Small intestine (tissue), 16 donors: ENCODE measurements at places on chromosomes 1 and 21. TPM values are rescaled to one million over a fixed set of nuclear protein-coding genes. Genes with fewer than 3 reads are reported as not detected.

The DNAH14 gene
- polyA plus RNA-seq: 3.9 TPM

GRCh38 chr1:41735631-41736260 lies 183.0 kb downstream of the HIVEP3 start:
- H3K36me3 ChIP-seq: no peaks in the 10 kb centered on the region
- no peaks in the 10 kb centered on the region for H3K4me1 ChIP-seq
- H3K27ac ChIP-seq: no peak overlapping the region
- H3K4me3 ChIP-seq: no peak overlapping the region

- no peak overlapping the region for H3K4me3 ChIP-seq
- no peaks in the 10 kb centered on the region for H3K27me3 ChIP-seq
- H3K4me1 ChIP-seq: peaks cover 78% of the 10 kb centered on the region
Observed at GRCh38 chr1:6273380-6273891, 12.5 kb upstream of the GPR153 start.

The CRYZL1 gene
- 16.5 TPM for polyA plus RNA-seq

- no peaks in the 10 kb centered on the region for H3K4me1 ChIP-seq
- H3K27me3 ChIP-seq: no peaks in the 10 kb centered on the region
- peak; percentile 36 for DNase-seq
- H3K27ac ChIP-seq: no peak overlapping the region
Observed at GRCh38 chr1:62833529-62833928, 49.6 kb downstream of the ATG4C start.

DNA sequence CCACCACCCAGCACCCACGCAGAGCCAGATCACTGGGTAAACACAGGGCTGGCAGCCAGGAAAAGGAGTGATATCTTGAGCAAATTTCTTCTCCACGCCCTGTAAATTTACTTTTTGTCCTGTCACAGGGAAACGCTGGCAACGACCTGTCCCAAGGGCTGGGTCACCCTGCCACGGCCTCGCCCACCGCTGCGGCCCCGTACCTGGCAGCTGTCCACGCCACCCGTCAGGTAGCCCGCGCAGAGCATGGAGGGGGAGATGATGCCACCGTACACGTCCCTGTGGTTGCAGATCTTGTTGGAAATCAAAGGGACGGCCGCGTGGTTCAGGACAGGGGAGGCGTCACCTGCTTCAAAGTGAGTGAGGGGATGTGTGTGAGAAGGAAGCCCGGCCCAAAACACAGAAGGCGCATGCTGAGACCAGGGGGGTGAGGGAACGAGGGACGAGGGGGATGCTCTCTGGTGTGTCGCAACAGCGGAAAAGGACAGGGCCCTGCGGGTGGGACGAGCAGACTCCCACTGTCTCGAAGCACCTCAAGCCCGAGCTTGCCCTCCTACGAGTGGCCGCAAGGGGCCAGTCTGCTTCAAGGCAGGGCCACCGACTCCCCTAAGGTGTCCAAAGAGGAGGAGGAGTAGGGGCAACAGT lies 10.1 kb upstream of the TFF1 start:
- H3K36me3 ChIP-seq: peaks cover 21% of the 10 kb centered on the region
- H3K4me1 ChIP-seq: no peaks in the 10 kb centered on the region
- no peak overlapping the region for H3K27ac ChIP-seq
- DNase-seq: peak; percentile 38

DNA sequence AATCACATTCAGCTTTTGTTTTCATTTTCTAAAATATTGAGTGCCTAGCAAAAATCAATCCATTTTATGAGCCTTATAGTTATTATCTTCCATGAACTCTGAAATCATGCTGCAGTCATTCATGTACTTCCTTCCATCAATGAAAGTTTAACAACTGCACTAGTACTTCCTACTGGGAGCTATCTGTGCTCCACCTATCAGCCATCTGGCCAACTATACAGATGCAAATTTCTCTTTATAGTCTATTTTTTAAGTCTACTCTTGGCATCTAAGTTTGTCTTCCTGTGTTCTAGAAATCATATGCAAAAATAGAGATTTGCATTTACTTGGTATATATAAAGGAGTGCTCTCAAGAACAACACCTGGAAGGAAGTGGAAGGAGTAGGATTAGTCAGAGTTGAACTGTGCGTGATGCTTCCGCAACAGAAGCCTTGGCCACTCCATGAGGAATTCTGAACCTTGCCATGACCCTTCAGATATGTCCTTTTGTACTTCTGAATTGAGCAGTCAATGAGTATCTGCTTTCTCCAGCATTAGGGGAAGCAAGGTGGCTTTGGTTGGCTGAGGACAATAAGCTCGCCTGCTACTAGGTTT lies 403.2 kb upstream of the ADAMTS5 start:
- H3K4me1 ChIP-seq: no peaks in the 10 kb centered on the region
- H3K27me3 ChIP-seq: no peaks in the 10 kb centered on the region
- no peak for DNase-seq
- H3K4me3 ChIP-seq: no peak overlapping the region
- no peaks in the 10 kb centered on the region for H3K36me3 ChIP-seq
- peak overlapping the region; percentile 36 for H3K27ac ChIP-seq

DNA sequence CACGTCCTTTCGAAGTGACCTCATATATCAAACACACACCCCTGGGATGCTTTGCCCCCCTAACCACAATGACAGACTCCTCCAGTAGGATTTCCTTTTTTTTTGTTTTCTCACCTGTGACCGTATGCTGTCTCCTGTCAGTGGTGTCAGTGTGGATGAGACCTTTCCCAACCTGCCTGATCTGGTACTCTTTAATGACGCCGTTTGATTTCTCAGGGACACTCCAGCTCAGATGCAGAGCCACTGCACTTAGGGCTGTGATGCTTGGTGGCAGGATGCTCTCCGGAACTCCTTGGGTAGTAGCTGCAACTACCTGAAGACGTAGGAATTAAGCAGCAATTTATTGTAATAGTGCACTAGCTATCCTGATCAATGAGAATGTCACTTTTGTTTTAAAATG lies 212.6 kb downstream of the KCTD3 start:
- no peaks in the 10 kb centered on the region for H3K4me1 ChIP-seq
- H3K4me3 ChIP-seq: no peak overlapping the region
- DNase-seq: no peak
- no peak overlapping the region for H3K27ac ChIP-seq
- no peaks in the 10 kb centered on the region for H3K36me3 ChIP-seq

The CFAP74 gene
- 2.2 TPM for polyA plus RNA-seq

- H3K4me1 ChIP-seq: no peaks in the 10 kb centered on the region
- no peaks in the 10 kb centered on the region for H3K36me3 ChIP-seq
- peak overlapping the region; percentile 81 for H3K4me3 ChIP-seq
Observed at GRCh38 chr1:94925561-94926125, 1.3 kb downstream of the CNN3 start.

The C1QB gene
- polyA plus RNA-seq: 255 TPM

GRCh38 chr21:45280178-45280821 lies 7.4 kb downstream of the POFUT2 start:
- H3K27ac ChIP-seq: no peak overlapping the region
- H3K4me3 ChIP-seq: no peak overlapping the region
- peaks cover 17% of the 10 kb centered on the region for H3K36me3 ChIP-seq
- H3K4me1 ChIP-seq: no peaks in the 10 kb centered on the region

The TCHH gene
- polyA plus RNA-seq: 0.12 TPM

- no peak overlapping the region for H3K4me3 ChIP-seq
- no peak overlapping the region for H3K27ac ChIP-seq
- H3K36me3 ChIP-seq: no peaks in the 10 kb centered on the region
- H3K27me3 ChIP-seq: no peaks in the 10 kb centered on the region
- H3K4me1 ChIP-seq: peaks cover 5% of the 10 kb centered on the region
Observed at GRCh38 chr1:94286864-94287437, 49.6 kb upstream of the ARHGAP29 start.

GRCh38 chr1:119026956-119027355 lies 38.8 kb upstream of the TBX15 start:
- H3K4me1 ChIP-seq: no peaks in the 10 kb centered on the region
- H3K36me3 ChIP-seq: no peaks in the 10 kb centered on the region
- no peak overlapping the region for H3K27ac ChIP-seq

DNA sequence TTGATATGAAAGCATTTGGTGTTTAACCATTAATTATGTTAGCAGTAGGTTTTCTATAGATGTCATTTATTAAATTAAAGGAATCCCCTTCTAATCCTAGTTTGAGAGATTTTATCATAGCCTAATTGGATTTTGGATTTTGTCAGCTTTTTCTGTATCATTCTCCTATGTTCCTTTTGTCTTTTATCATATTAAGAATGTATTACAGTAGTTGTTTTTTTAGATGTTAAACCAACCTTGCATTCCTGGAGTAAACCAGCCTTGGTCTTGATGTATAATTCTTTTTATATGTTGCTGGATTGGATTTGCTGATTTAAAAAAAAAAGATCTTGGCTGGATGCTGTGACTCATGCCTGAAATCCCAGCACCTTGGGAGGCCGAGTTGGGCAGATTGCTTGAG lies 5.6 kb downstream of the SETDB1 start:
- H3K4me1 ChIP-seq: peaks cover 6% of the 10 kb centered on the region
- H3K36me3 ChIP-seq: peaks cover 12% of the 10 kb centered on the region
- no peaks in the 10 kb centered on the region for H3K27me3 ChIP-seq

GRCh38 chr1:198246337-198246736 lies 89.5 kb downstream of the NEK7 start:
- no peaks in the 10 kb centered on the region for H3K27me3 ChIP-seq
- no peaks in the 10 kb centered on the region for H3K36me3 ChIP-seq
- H3K4me1 ChIP-seq: no peaks in the 10 kb centered on the region
- no peak overlapping the region for H3K27ac ChIP-seq
- DNase-seq: no peak

GRCh38 chr1:57036641-57037579 lies 71.1 kb upstream of the C8B start:
- no peaks in the 10 kb centered on the region for H3K27me3 ChIP-seq
- no peak overlapping the region for H3K4me3 ChIP-seq

The CYP4A22 gene
- polyA plus RNA-seq: 0.01 TPM

The IL19 gene
- not detected for polyA plus RNA-seq

DNA sequence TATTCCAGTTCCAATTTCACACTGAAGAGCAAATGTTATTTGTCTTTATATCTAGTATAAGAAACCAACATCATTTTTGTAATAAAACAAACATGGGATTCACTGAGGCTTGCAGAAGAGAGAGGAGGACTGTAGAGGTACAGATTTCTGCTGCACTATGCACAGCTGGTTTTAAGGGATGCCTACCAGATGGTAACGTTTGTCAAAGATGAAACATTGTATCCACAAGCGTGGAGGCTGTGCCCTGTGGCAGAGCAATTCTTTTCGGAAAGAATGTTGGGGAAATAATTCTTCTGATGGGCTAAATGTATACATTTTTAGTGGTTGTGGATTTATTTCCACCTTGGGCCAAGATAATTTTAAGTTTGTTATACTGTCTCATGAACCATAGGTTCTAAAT lies 272.4 kb downstream of the DUSP10 start:
- no peak overlapping the region for H3K4me3 ChIP-seq
- H3K36me3 ChIP-seq: no peaks in the 10 kb centered on the region
- H3K4me1 ChIP-seq: no peaks in the 10 kb centered on the region

DNA sequence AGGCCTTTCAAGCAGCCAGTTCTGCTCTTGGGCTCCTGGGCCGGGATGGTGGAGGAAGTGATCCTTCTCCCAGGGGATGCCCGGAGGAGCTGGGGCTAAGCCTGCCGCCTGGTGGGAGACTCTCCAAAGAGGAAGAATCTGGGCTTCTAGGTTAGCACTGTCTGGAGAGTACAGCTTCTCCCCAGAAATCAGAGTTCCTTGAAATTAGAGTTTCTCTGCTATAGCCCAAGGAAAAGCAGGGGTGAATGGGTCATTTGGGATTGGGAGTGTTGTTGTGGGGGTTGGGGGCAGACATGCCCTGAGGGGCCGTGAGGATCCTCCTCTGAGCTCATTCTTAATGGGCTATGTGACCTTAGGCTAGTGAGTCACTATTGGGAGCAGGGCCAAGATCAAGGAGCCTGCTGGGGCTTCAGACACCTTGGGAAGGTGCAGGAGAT lies 6.5 kb downstream of the LGR6 start:
- no peak overlapping the region for H3K4me3 ChIP-seq
- H3K27ac ChIP-seq: no peak overlapping the region
- H3K4me1 ChIP-seq: no peaks in the 10 kb centered on the region
- DNase-seq: no peak

The OLIG2 gene
- 0.01 TPM for polyA plus RNA-seq

DNA sequence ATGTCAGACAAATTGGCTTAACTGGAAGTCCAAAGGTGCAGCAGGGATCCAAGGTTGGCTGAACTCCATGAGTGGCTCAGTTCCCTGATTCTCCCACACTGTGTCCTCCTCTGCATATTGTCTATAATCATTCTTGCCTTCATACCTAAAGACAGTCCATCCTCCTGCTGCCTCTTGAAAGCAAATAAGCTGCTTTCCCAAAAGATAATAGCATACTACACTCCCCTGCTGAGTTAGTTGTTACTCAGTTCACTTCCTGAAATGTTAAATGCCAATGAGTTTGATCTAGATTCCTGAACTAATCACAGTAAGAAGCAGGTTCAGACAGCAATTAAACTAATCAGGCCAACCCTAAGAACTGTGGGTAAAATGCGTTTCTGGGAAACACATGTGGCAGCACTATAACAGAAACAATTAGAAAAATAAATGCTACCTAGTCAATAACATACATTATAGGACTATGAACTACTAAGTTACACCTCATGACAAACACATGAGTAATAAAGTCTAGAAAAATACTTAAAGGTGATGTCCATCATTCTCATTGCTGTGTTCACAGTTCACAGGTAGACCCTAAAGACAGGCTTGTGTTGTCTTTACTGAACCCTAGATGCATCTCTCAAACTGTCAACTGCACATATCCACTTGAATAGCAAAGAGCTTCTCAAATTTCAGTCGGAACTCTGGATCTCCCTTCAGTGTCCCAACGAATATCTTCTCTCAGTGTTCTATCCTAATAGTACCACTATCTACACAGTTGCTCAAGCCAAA lies 50.8 kb upstream of the BOLA1 start:
- H3K4me1 ChIP-seq: peaks cover 17% of the 10 kb centered on the region
- H3K4me3 ChIP-seq: peak overlapping the region; percentile 51

DNA sequence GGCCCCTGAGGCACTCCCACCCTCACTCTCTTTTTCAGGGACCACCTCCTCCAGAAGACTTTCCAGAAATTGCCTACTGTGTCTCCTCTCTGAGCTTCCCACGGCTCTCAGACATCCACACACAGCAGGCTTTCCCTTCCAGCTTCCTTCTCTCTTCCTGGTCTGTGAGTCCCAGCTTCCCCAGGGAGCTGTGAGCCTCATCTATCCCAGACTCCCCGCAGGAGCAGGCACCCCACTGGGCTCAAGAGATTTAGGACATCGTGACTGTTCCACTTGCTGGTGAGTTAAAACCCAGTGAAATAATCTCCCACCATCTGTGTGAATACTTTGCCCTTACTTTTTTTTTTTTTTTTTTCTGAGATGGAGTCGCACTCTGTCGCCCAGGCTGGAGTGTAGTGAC lies 22.0 kb upstream of the PRELP start:
- H3K4me3 ChIP-seq: no peak overlapping the region
- H3K27ac ChIP-seq: no peak overlapping the region
- DNase-seq: no peak
- no peaks in the 10 kb centered on the region for H3K4me1 ChIP-seq
- H3K27me3 ChIP-seq: no peaks in the 10 kb centered on the region

The CLCA1 gene
- polyA plus RNA-seq: 2,822 TPM

DNA sequence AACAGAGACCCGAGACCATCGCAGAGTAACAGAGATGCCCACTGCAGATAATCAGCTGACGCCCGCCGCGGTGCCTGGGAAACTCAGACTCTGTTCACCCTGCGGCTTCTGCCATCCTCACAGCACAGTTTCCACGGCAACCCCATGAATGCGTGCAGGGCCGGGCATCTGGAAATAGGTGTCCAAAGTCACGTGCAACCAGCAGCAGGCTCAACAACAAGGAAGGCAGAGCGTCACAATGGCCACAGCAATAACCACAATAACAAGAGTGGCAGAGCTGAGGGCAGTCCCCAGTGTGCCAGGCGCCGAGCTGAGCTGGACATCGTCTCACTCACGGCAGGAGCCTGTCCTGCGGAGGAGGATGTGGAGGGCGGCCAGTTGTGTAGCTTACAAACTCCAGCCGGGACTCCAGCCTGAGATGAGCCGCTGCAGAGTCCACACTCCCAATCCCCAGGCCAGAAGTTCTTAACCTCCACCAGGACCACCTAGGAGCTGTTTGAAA lies 102.0 kb downstream of the CRYAA start:
- no peak overlapping the region for H3K4me3 ChIP-seq
- H3K4me1 ChIP-seq: peaks cover 21% of the 10 kb centered on the region
- no peaks in the 10 kb centered on the region for H3K27me3 ChIP-seq
- no peaks in the 10 kb centered on the region for H3K36me3 ChIP-seq
